ENCODE measurements at places on chromosomes 5 and 9. TPM values are rescaled to one million over a fixed set of nuclear protein-coding genes. Genes with fewer than 3 reads are reported as not detected.

- no peaks in the 10 kb centered on the region for H3K36me3 ChIP-seq
- no peak overlapping the region for H3K27ac ChIP-seq
- no peaks in the 10 kb centered on the region for H3K4me1 ChIP-seq
- no peaks in the 10 kb centered on the region for H3K27me3 ChIP-seq
Observed at GRCh38 chr5:132059043-132059695, 1.3 kb upstream of the IL3 start.

GRCh38 chr5:145825751-145826180 is 9.4 kb downstream of the PRELID2 start:
- no peaks in the 10 kb centered on the region for H3K36me3 ChIP-seq
- no peak overlapping the region for H3K4me3 ChIP-seq
- H3K27ac ChIP-seq, result no peak overlapping the region
- H3K27me3 ChIP-seq, result no peaks in the 10 kb centered on the region

DNA sequence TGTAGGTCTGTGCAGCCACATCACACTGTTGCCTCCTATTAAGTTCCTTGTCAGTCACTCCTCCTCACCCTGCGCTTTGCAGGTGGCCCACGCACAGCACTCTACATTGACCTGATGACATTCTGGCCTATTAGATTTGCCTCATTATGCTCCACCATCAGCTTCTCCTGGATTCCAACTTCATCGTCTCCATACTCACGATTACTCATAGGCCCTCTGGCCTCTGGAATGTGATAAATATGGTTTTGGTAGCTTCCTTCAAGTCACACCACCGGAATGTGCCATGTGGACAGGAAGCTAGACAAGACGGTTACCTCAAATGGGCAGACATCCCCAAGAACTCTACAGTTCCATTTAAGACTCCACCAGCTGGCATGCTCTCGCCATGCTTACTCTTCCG is 158.0 kb upstream of the LHFPL2 start:
- H3K36me3 ChIP-seq, result no peaks in the 10 kb centered on the region
- no peak overlapping the region for H3K27ac ChIP-seq
- H3K4me3 ChIP-seq, result no peak overlapping the region
- no peak for DNase-seq
- H3K27me3 ChIP-seq, result no peaks in the 10 kb centered on the region
- no peaks in the 10 kb centered on the region for H3K4me1 ChIP-seq

- no peak for DNase-seq
- no peak overlapping the region for H3K4me3 ChIP-seq
- H3K4me1 ChIP-seq, result no peaks in the 10 kb centered on the region
- H3K36me3 ChIP-seq, result no peaks in the 10 kb centered on the region
Observed at GRCh38 chr9:137149942-137150616, 11.1 kb downstream of the GRIN1 start.

- DNase-seq, result no peak
- H3K27ac ChIP-seq, result no peak overlapping the region
- H3K4me3 ChIP-seq, result no peak overlapping the region
- no peaks in the 10 kb centered on the region for H3K4me1 ChIP-seq
- no peaks in the 10 kb centered on the region for H3K36me3 ChIP-seq
- no peaks in the 10 kb centered on the region for H3K27me3 ChIP-seq
Observed at GRCh38 chr5:110651507-110651906, 75.0 kb downstream of the TMEM232 start.

GRCh38 chr5:64693636-64694035 is 3.3 kb downstream of the SHISAL2B start:
- peaks cover 8% of the 10 kb centered on the region for H3K27me3 ChIP-seq
- no peaks in the 10 kb centered on the region for H3K36me3 ChIP-seq
- no peak overlapping the region for H3K4me3 ChIP-seq
- DNase-seq, result no peak
- H3K27ac ChIP-seq, result no peak overlapping the region

GRCh38 chr5:132283423-132284043 is 10.7 kb upstream of the SLC22A4 start:
- H3K4me3 ChIP-seq, result no peak overlapping the region
- H3K27me3 ChIP-seq, result no peaks in the 10 kb centered on the region
- peaks cover 5% of the 10 kb centered on the region for H3K4me1 ChIP-seq
- peak; percentile 53 for DNase-seq

- DNase-seq, result no peak
- no peaks in the 10 kb centered on the region for H3K36me3 ChIP-seq
- H3K4me3 ChIP-seq, result no peak overlapping the region
- no peaks in the 10 kb centered on the region for H3K4me1 ChIP-seq
- H3K27ac ChIP-seq, result no peak overlapping the region
- H3K27me3 ChIP-seq, result no peaks in the 10 kb centered on the region
Observed at GRCh38 chr5:154366353-154366752, 79.4 kb upstream of the SAP30L start.

DNA sequence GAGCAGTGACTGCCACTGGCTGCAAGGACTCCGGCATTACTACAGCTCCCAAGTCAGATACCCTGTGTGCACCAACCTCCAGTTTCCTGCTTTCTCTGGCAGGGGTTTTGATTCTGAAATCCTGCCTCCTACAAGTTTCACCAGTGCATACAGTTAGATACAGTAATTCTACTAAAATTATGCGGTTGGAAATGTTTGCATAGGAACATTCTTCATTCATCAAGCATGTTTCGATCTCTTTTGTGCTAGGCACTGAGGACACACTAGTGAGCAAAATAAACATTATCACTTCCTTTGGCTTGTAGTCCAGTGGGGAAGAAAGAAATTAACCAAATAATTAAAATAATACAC is 152.2 kb downstream of the TMEM167A start:
- no peak for DNase-seq
- H3K4me3 ChIP-seq, result no peak overlapping the region
- peaks cover 4% of the 10 kb centered on the region for H3K4me1 ChIP-seq
- no peaks in the 10 kb centered on the region for H3K27me3 ChIP-seq
- no peak overlapping the region for H3K27ac ChIP-seq
- H3K36me3 ChIP-seq, result no peaks in the 10 kb centered on the region

DNA sequence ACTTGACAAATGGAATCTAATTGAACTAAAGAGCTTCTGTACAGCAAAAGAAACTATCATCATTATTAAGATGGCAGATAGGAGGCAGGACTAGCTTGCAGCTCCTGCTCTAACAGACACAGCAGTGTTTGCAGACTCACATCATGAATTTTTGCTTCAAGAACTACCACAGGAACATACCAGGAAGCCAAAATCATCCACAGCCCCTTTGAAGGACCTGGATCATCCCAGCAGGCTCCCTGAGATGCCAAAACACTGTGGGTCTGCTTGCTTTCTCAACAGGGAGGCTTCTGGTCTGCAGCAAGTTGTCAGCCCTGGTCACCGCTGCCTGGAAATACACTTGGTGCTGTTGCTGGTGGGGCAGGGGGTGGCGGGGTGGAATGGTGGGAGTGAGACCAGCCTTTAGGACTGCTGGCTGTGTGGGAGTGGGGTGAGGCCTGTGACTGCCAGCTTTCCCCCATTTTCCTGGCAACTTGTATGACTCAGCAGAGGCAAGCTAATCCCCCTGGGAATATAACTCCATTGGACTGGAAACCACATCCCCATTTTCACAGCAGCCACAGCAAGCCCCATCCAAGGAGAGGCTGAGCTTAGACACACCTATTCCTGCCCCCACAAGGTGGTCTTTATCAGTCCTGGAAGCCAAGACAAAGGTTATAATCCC is 533.8 kb upstream of the CYLC2 start:
- H3K4me1 ChIP-seq, result no peaks in the 10 kb centered on the region
- H3K4me3 ChIP-seq, result no peak overlapping the region
- H3K27me3 ChIP-seq, result no peaks in the 10 kb centered on the region
- H3K27ac ChIP-seq, result no peak overlapping the region

- H3K27me3 ChIP-seq, result no peaks in the 10 kb centered on the region
- H3K27ac ChIP-seq, result peak overlapping the region; percentile 43
- no peaks in the 10 kb centered on the region for H3K4me1 ChIP-seq
- no peak for DNase-seq
Observed at GRCh38 chr5:82405618-82406204, 127.6 kb upstream of the RPS23 start.

DNA sequence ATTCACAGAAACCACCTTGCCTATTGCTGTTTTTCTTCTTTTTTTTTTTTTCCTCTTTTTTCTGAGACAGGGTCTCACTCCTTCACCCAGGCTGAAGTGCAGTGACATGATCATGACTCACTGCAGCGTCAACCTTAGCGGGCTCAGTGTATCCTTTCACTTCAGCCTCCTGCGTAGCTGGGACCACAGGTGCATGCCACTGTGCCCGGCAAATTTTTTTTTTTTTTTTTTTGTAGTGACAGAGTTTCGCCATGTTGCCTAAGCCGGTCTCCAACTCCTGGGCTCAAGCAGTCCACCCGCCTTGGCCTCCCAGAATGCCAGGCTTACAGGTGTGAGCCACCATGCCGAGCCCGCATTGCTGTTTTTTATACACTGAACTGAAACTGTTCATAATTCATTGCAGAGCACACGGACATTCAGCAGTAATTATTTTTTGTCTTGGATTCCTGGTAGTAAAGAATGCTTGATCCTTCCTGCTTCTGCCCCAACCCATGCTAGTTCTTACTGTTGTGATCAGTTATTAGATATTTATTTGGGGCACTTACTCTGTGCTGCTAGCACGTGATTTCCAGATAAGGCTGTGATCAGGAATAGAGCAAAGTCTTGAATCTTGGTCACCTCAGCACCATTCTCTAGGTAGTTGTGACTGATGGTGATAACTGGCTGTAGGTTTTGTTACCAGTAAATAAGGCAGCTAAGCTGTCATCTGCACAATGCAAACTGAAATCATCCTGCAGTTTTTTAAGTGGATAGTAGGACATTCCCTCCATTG is 14.0 kb downstream of the MAP3K1 start:
- H3K27ac ChIP-seq, result no peak overlapping the region
- no peak overlapping the region for H3K4me3 ChIP-seq
- H3K27me3 ChIP-seq, result no peaks in the 10 kb centered on the region
- H3K36me3 ChIP-seq, result no peaks in the 10 kb centered on the region
- peaks cover 23% of the 10 kb centered on the region for H3K4me1 ChIP-seq

DNA sequence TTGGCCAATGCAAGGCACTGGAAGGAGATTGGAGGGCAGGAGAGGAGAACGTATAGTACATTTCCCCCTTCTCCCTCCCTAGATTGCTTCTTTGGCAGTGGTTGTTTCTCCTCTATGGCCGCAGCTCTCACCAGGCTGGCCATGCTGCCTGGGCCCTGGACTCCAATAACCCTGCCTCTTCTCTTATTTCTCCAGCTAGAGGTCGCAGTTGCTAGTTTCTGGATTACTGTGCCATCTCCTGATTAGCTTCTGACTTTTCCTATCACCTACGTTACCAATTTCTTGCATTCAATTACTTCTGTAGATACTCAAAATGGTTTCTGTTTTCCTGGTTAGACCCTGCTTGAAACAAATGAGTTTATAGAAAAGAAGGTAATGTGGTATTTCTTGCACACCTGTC is 2.4 kb upstream of the MACIR start:
- no peaks in the 10 kb centered on the region for H3K4me1 ChIP-seq
- H3K27me3 ChIP-seq, result no peaks in the 10 kb centered on the region
- H3K4me3 ChIP-seq, result no peak overlapping the region
- H3K27ac ChIP-seq, result no peak overlapping the region
- no peak for DNase-seq

GRCh38 chr9:107397076-107398044 is 92.2 kb downstream of the KLF4 start:
- no peak for DNase-seq
- no peak overlapping the region for H3K27ac ChIP-seq
- no peak overlapping the region for H3K4me3 ChIP-seq
- H3K36me3 ChIP-seq, result no peaks in the 10 kb centered on the region

- H3K4me1 ChIP-seq, result no peaks in the 10 kb centered on the region
- peaks cover 2% of the 10 kb centered on the region for H3K36me3 ChIP-seq
- H3K27ac ChIP-seq, result no peak overlapping the region
- no peak overlapping the region for H3K4me3 ChIP-seq
- H3K27me3 ChIP-seq, result no peaks in the 10 kb centered on the region
Observed at GRCh38 chr5:43134019-43134418, 13.3 kb downstream of the ZNF131 start.

- no peak overlapping the region for H3K4me3 ChIP-seq
- peak; percentile 51 for DNase-seq
- H3K4me1 ChIP-seq, result no peaks in the 10 kb centered on the region
- H3K36me3 ChIP-seq, result peaks cover 3% of the 10 kb centered on the region
- H3K27ac ChIP-seq, result peak overlapping the region; percentile 97
- no peaks in the 10 kb centered on the region for H3K27me3 ChIP-seq
Observed at GRCh38 chr5:172901788-172902496, 57.3 kb upstream of the RPL26L1 start.

DNA sequence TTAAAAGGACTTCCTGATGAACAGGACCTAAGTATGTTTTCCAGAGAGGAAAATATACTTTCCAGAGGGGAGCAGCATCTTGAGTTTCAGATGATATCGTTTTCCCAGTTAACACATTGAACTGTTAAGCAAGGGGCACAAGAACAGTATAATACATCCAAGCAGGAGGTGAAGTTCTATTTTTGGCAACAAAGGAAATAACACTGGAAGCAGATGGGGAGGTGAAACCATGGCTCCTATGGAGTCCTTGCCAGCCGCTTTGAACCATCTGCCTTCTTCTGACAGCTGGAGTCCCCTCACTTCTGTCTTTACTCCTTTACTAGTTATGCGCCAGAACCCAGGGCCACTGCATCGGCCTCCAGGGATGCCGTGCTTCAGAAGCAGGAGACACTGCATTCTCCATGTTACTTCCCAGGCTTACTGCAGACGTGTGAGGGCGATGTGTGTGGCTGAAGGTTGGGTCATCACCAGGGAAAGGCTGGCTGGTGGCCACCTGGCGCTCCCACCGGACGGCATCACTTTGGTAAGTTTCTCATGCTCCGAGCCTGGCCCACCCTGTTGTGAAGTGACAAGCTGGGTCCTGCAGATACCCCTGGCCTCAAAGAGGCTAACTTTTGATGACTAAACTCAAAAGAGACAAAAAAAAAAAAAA is 77.8 kb downstream of the TTLL11 start:
- H3K4me3 ChIP-seq, result no peak overlapping the region
- no peaks in the 10 kb centered on the region for H3K27me3 ChIP-seq
- DNase-seq, result no peak
- no peaks in the 10 kb centered on the region for H3K36me3 ChIP-seq

GRCh38 chr9:104633976-104634520 is 16.0 kb upstream of the OR13C9 start:
- no peak overlapping the region for H3K4me3 ChIP-seq
- H3K36me3 ChIP-seq, result no peaks in the 10 kb centered on the region
- H3K27me3 ChIP-seq, result no peaks in the 10 kb centered on the region
- H3K4me1 ChIP-seq, result no peaks in the 10 kb centered on the region

DNA sequence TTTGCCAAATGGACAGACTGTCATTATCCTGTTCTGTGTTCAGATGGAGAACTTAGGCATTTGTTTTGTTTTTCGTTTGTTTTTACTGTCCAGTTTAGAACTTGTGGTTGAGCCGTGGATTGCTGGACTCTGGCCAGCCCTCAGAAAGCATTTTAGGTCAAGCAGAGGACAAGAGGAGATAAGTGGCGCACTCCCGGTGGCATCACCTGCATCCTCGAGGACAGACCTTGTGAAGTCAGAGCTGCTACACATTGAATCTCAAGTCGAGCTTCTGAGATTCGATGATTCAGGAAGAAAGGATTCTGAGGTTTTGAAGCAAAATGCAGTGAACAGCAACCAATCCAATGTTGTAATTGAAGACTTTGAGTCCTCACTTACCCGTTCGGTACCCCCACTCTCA is 8.9 kb downstream of the MTRR start:
- no peak overlapping the region for H3K4me3 ChIP-seq
- H3K27me3 ChIP-seq, result no peaks in the 10 kb centered on the region
- peaks cover 24% of the 10 kb centered on the region for H3K36me3 ChIP-seq
- H3K4me1 ChIP-seq, result peaks cover 8% of the 10 kb centered on the region
- no peak overlapping the region for H3K27ac ChIP-seq

Gene PTCH1
- 37.2 TPM for total RNA-seq

Gene ZDHHC11
- total RNA-seq, result 10.1 TPM

Gene PPP1R26
- total RNA-seq, result 22.0 TPM

Gene CCNI2
- total RNA-seq, result 3.4 TPM

Gene PCA3
- not detected for total RNA-seq

Gene GMCL2
- not detected for total RNA-seq

Gene SOHLH1
- total RNA-seq, result not detected

Gene CARD9
- 7.0 TPM for total RNA-seq

Gene PRXL2C
- 19.8 TPM for total RNA-seq
